ENCODE measurements at places on chromosomes 3 and 15. TPM values are rescaled to one million over a fixed set of nuclear protein-coding genes. Genes with fewer than 3 reads are reported as not detected.

Gene OSTN
- polyA plus RNA-seq, result 0.06 TPM

GRCh38 chr3:110544730-110545129 is 526.9 kb upstream of the NECTIN3 start:
- DNase-seq, result no peak
- H3K36me3 ChIP-seq, result no peaks in the 10 kb centered on the region
- no peak overlapping the region for H3K4me3 ChIP-seq

GRCh38 chr3:196502775-196503195 is 783 bp downstream of the RNF168 start:
- no peaks in the 10 kb centered on the region for H3K27me3 ChIP-seq
- H3K36me3 ChIP-seq, result no peaks in the 10 kb centered on the region
- H3K4me3 ChIP-seq, result peak overlapping the region; percentile 82
- H3K27ac ChIP-seq, result peak overlapping the region; percentile 98
- H3K4me1 ChIP-seq, result peaks cover 9% of the 10 kb centered on the region

DNA sequence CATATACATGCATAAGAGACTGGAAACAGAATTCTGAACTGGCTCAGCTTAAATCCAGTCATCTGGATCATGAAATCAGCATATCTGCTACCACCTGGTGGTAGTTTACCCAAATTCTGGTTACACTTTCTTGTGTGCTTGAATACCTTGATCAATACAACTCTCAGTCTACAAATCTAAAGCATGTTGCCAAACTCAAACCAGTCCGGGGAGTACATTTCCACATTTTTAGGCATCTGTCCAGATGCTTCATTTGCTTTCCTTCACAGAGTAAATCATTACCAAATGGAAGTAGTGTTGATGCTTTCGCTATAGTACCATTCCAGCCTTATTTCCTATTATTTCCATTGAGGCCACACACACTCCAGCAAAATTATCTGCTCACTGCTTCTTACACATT is 126.4 kb downstream of the P2RY1 start:
- no peaks in the 10 kb centered on the region for H3K27me3 ChIP-seq
- H3K36me3 ChIP-seq, result no peaks in the 10 kb centered on the region
- no peak overlapping the region for H3K4me3 ChIP-seq
- no peak for DNase-seq

DNA sequence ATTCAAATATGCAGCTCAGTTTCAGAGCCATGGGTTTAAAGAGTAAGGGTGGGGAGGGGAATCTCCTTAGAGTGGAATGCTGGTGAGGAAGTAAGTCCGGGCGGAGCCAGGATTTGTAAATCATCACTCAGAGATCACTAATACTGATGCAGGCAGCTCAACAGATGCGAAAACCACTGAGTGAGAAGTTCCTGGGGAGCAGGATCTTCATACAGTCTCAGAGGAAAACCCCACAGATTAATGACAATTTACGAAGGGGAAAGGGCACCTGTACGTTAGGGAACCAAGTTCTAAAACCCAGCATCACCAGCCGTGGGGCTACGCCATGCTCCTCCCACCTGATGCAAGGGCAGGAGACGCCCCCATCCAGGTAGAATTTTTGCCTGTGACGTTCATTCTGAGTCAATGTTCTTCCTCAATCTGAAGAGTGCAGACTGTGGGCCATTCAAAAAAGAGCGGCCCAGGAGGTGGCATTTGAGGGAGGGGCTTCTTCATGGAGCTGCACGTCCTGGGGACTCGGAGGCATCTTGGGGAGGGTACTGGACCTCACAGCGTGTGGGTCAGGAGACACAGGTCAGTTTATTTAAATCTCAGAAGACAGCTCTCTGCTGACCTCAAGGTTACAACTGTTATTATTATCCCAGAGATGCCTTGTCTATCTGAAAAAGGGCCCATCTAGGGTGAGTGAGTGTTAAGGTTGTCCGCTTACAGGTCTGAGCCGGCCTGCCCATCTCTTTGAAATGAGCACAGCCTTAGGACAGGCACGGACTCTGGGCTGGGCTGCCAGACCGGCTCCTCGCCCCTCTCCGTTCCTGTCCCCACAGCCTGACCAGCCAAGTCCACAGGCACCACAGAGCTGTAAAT is 228.0 kb downstream of the XXYLT1 start:
- no peak for DNase-seq
- no peaks in the 10 kb centered on the region for H3K27me3 ChIP-seq
- no peak overlapping the region for H3K4me3 ChIP-seq
- H3K36me3 ChIP-seq, result no peaks in the 10 kb centered on the region

Gene CAMP
- 0.97 TPM for polyA plus RNA-seq

GRCh38 chr3:8147711-8148110 is 353.9 kb upstream of the LMCD1 start:
- DNase-seq, result no peak
- no peaks in the 10 kb centered on the region for H3K36me3 ChIP-seq
- no peak overlapping the region for H3K27ac ChIP-seq
- H3K27me3 ChIP-seq, result no peaks in the 10 kb centered on the region
- no peak overlapping the region for H3K4me3 ChIP-seq
- no peaks in the 10 kb centered on the region for H3K4me1 ChIP-seq

Gene ZNF619
- 7.6 TPM for polyA plus RNA-seq

DNA sequence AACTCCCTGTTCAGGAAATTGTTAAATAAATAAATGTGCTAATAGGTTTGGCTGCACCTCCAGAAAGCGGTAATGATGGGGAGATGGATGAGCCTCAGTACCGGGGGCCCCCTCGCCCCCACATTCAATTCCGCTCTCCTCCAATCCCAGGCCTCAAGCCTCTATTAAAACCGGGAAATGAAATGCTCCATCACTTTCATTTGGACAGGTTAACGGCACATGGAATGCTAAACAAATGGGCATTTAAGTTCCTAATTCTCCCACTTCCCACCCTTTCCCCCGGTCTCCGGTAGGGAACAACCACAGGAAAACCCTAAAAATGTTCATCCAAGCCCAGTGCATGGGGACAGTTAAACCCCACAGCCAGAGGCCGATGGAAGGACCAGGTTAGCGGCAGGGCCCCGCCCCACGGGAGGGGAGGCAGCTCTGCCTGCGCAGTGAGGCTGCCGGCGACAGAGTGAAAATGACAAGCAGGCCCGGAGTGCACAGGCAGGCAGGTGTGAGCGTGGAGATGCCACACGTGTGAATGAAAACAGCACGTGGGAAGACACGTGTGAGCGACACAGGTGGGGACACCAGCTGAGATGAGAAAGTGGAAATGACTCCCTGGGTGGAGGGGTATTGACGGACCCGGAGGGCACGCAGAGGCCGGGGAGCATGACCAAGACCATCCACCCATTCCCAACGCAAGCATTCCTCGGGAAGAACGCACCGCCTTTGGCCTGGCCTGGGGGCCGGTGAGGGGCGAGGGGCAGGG is 28.1 kb downstream of the RNU5B-1 start:
- no peaks in the 10 kb centered on the region for H3K36me3 ChIP-seq
- no peak for DNase-seq
- no peaks in the 10 kb centered on the region for H3K4me1 ChIP-seq

DNA sequence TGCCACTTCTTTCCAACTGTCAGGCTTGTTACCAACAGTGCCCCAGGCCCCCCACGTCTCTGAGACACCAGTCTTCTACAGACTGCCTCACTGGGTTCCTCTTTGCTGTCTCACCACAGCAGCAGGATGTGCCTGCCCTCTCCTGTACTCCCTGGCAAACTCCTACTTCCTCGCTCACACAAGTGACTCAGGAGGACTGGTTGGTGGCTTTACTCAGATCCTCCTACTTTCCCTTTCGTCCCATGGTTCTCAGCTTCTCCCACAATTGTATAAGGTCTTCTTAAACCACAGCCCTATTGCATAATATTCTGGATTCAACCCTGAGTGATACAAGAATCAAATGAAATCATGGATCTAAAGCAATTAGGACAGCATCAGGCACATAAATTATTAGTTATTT is 246.6 kb upstream of the PROK2 start:
- H3K4me3 ChIP-seq, result no peak overlapping the region
- no peak overlapping the region for H3K27ac ChIP-seq
- no peaks in the 10 kb centered on the region for H3K36me3 ChIP-seq
- DNase-seq, result no peak

Gene HIGD2B
- not detected for polyA plus RNA-seq

GRCh38 chr15:69090197-69090948 is 70.1 kb upstream of the GLCE start:
- no peak overlapping the region for H3K27ac ChIP-seq
- H3K4me1 ChIP-seq, result no peaks in the 10 kb centered on the region
- no peak for DNase-seq
- peaks cover 3% of the 10 kb centered on the region for H3K27me3 ChIP-seq
- H3K4me3 ChIP-seq, result no peak overlapping the region
- H3K36me3 ChIP-seq, result no peaks in the 10 kb centered on the region

DNA sequence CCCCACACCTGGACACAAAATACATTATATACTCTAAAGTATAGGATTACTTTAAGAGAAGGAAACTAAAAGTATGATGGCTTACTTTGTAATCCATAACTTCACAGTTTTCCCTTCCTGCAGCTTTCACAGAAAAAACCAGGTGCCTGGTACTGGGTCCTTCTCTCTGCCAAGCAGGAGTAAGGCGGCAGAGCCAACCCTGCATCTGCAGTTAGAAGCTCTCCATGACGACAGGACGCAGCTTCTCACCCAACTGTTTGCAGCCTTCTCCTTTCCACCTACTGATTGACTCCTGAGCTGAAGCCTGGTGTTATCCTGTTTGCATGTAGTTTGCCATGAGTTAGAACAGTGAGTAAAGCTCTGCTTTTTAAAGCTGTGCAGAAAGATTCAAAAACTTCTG is 6.7 kb downstream of the MRAS start:
- H3K4me1 ChIP-seq, result peaks cover under 1% of the 10 kb centered on the region
- no peak overlapping the region for H3K27ac ChIP-seq
- no peaks in the 10 kb centered on the region for H3K27me3 ChIP-seq
- H3K36me3 ChIP-seq, result no peaks in the 10 kb centered on the region
- H3K4me3 ChIP-seq, result no peak overlapping the region

DNA sequence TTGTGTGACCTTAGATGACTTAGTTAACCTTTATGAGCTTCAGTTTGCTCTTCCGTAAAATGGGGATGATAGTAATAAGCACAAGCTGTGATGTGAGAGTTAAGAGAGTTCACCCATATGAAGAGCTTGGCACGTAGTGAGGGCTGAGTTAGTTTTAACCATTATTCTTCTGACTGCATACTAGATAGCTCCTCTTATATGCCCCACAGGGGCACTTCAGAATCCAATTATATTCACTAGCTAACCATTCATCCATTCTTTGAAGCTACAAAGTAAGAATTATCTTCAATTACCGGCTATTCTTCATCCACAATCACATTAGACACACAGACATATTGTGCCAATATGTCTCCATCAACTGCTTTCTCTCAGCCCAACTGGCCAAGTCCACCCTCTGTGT is 159.0 kb upstream of the STT3B start:
- no peak overlapping the region for H3K27ac ChIP-seq
- no peak for DNase-seq
- no peaks in the 10 kb centered on the region for H3K36me3 ChIP-seq

DNA sequence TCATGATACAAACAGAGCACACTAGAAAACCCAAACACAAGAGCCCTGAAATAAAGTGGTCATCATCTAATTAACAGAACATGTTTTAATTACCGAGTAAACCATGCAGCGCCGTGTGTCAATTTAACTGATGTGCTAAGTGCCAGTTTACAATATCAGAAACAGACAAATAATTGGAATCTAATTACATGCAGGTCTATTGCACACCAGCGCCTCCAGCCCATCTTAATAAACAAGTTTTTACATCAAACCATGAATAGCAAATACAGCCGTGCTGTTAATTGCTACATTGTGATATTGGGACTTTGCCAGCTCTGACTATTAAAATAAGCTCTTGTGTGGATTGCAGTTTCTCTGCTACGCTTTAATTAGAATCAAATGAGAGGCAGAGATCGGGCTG is 510.2 kb upstream of the MDFIC2 start:
- H3K27me3 ChIP-seq, result no peaks in the 10 kb centered on the region
- no peak overlapping the region for H3K4me3 ChIP-seq
- H3K27ac ChIP-seq, result no peak overlapping the region
- H3K36me3 ChIP-seq, result no peaks in the 10 kb centered on the region

DNA sequence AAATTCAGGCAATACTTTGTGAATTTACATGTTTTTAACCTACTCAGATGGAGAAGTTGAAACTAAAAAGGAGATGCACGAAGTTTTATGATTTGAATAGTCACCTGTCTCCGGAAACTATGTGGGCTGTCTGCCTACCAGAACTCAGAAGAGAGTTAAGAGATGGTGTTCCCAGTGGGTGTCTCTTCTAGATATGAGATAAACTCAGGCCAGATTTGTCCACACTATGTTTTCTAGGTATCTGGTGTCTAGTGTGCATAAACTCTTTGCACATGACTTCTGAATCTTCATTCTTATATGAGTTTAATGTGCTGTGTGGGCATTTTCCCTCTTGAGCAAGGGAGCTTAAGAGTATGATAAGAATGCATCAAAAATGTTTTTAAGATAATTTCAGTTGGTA is 222.8 kb downstream of the FOXP1 start:
- no peaks in the 10 kb centered on the region for H3K27me3 ChIP-seq
- no peak for DNase-seq
- no peak overlapping the region for H3K4me3 ChIP-seq
- no peaks in the 10 kb centered on the region for H3K36me3 ChIP-seq
- H3K4me1 ChIP-seq, result no peaks in the 10 kb centered on the region
- no peak overlapping the region for H3K27ac ChIP-seq

Gene HYAL3
- polyA plus RNA-seq, result 2.3 TPM

DNA sequence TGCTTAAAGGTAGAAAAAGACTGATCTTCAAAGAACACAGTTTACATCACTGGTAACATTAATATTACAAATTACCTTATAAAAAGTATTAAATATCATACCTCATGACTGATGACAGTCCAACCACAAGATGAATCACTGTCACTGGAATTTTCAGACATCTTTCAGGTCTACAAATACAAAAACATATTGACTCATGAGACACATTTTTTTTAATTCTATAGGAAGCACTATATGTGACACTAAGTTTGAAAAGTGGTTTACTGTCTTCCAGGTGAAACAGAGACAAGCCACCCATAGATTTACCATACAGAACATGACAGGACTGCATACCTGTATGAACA is 18.9 kb downstream of the CCPG1 start:
- peaks cover 34% of the 10 kb centered on the region for H3K36me3 ChIP-seq
- no peak overlapping the region for H3K27ac ChIP-seq
- no peak for DNase-seq
- H3K4me3 ChIP-seq, result no peak overlapping the region

Gene QARS1
- polyA plus RNA-seq, result 288 TPM

DNA sequence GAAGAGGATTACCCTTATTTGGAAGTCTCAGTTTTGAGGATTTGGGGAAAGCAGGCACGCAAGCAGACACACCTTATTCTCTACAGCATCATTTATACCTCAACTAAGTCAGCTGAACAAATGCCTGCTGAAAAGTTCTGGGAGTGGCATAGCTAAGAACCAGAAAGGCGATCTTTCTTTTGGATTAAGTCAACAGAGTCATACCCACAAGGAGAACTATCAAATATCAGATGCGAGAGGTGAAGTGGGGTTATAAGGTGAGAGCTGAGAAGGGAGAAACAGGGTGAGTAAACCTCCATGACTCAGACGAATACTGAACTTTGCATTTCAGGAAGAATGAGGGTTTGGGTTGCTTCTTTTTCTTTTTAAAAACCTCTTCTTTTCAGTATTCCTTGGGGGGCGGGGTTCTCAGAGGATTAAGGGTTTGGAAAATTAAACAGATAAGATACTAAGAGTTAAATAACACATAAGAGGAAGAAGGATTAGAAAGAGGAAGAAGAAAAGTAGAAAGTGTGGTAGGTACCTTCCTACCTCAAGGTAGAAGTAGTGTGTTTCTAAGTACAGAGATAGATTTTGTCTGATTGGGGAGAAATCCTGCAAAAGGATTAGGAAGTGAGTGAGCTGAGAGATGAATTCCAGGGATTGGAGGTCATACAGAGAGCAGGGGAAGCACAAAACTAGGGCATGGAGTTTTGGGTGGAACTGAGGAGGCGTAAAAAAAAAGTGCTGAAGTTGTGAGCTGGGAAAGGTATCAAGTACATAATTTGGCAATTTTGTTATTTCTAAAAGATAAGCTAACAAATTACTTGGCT is 41.3 kb upstream of the ICE2 start:
- H3K27me3 ChIP-seq, result no peaks in the 10 kb centered on the region
- DNase-seq, result no peak
- H3K27ac ChIP-seq, result peak overlapping the region; percentile 36
- H3K36me3 ChIP-seq, result no peaks in the 10 kb centered on the region
- H3K4me1 ChIP-seq, result peaks cover 1% of the 10 kb centered on the region
